ENCODE measurements at places on chromosomes 12 and 14. TPM values are rescaled to one million over a fixed set of nuclear protein-coding genes. Genes with fewer than 3 reads are reported as not detected.
A peak's percentile ranks its signal among the peaks of the same experiment; 100 is the strongest.

DNA sequence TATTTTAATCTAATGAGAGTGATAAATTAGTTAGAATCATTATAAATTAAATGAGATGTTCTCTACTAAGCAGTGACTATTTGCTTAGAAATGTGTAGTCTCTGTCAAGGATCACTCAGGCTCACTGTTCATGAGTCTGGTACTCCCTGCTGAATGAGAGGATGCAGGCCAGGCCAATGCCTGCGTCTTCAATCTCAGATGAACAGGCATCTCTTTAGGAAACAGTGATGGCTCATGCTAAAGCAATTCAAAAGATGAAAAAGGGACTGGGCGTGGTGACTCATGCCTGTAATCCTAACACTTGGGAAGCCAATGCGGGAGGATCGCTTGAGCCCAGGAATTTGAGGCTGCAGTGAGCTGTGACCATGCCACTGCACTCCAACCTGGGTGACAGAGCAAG, 106.8 kb downstream of the ZFC3H1 start:
- DNase-seq = no peak
- no peak overlapping the region for H3K27ac ChIP-seq
- H3K4me1 ChIP-seq = no peaks in the 10 kb centered on the region
- no peaks in the 10 kb centered on the region for H3K27me3 ChIP-seq
- H3K36me3 ChIP-seq = no peaks in the 10 kb centered on the region

DNA sequence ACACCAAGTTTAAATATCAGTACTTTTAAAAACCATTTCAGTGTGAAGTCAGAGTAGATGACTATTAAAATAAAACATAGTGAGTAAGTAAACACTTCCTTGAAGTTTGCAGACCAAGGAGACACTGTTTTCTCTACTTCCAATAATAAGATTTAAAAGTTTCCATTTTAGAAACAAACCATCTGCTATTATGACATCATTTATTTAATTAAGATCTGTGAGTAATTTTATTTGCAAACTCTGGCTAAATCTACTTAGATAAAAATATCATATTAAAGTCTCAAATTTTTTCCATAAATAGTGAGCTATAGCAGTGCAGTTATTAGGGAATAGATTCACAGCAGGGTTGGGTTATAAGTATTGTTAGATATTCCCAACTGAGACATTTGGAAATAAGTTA, 1267.0 kb upstream of the FLRT2 start:
- H3K36me3 ChIP-seq = no peaks in the 10 kb centered on the region
- no peak overlapping the region for H3K4me3 ChIP-seq
- no peak overlapping the region for H3K27ac ChIP-seq
- DNase-seq = no peak

DNA sequence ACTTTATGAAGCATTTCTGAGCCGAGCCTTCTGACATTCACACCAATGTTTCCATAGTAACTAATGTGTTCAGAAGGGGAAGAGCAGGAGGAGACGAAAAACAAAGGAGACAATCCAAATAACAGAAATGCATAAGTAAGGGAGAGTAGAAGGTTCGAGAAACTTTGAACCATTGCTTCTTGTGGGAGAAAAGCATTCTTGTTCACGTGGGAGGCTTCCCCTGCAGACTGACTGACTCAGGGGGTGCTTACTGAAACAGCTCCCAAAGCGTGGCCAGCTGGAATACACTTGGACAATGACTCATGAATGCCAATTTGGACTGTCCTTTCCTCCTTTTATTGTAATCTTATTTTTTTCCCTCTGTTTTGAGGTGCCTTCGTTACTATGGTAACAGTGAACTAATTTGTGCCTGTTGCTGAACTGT, 73.9 kb downstream of the NEDD1 start:
- no peaks in the 10 kb centered on the region for H3K36me3 ChIP-seq
- H3K27me3 ChIP-seq = peaks cover 18% of the 10 kb centered on the region
- H3K27ac ChIP-seq = no peak overlapping the region
- H3K4me1 ChIP-seq = peaks cover 5% of the 10 kb centered on the region
- H3K4me3 ChIP-seq = no peak overlapping the region
- no peak for DNase-seq

- peaks cover 37% of the 10 kb centered on the region for H3K27me3 ChIP-seq
- H3K4me1 ChIP-seq = peaks cover 38% of the 10 kb centered on the region
- H3K36me3 ChIP-seq = no peaks in the 10 kb centered on the region
- H3K4me3 ChIP-seq = no peak overlapping the region
- no peak for DNase-seq
- peak overlapping the region; percentile 88 for H3K27ac ChIP-seq
Measured at GRCh38 chr14:100156776-100157175, 2.7 kb downstream of the DEGS2 start.

DNA sequence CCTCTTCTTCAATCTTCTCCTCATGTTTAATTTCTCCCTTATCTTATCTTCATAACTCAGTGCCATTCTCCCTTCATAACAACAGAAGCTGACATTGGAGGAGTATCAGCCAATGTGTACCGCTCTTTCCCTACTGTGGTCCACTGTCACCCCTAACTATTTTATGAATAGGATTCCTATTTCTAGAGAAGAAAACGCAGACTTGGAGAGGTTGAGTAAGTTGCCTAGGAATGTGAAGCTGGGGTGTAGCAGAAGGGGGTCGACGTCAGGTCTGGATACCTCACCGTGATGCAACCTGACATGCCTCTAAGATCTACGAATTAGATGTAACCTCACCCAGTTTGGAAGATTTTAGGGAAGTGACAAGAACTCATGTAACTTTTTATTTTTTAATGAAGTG, 17.1 kb downstream of the LMO3 start:
- no peaks in the 10 kb centered on the region for H3K36me3 ChIP-seq
- DNase-seq = no peak
- H3K27ac ChIP-seq = peak overlapping the region; percentile 17
- no peak overlapping the region for H3K4me3 ChIP-seq

DNA sequence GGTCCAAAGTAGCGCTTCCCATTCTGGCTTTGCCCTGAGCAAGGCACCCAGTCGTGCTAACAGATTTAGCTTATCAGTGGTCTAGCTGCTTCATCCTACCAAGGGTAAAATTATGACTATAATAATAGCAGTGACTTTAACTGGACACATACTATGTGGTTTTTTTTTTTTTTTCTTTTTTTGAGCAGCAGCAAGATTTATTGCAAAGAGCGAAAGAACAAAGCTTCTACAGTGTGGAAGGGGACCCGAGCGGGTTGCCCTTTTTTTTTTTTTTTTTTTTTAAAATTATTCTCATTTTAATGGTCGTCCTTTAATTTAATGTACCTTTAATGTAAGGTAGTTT, 505 bp downstream of the HELB start:
- H3K27me3 ChIP-seq = no peaks in the 10 kb centered on the region
- peak overlapping the region; percentile 73 for H3K4me3 ChIP-seq
- H3K36me3 ChIP-seq = no peaks in the 10 kb centered on the region
- H3K27ac ChIP-seq = peak overlapping the region; percentile 94
- DNase-seq = no peak

GRCh38 chr14:55451398-55451797, 11.0 kb upstream of the TBPL2 start:
- H3K36me3 ChIP-seq = no peaks in the 10 kb centered on the region
- H3K27ac ChIP-seq = peak overlapping the region; percentile 44
- H3K27me3 ChIP-seq = no peaks in the 10 kb centered on the region
- no peak overlapping the region for H3K4me3 ChIP-seq

DNA sequence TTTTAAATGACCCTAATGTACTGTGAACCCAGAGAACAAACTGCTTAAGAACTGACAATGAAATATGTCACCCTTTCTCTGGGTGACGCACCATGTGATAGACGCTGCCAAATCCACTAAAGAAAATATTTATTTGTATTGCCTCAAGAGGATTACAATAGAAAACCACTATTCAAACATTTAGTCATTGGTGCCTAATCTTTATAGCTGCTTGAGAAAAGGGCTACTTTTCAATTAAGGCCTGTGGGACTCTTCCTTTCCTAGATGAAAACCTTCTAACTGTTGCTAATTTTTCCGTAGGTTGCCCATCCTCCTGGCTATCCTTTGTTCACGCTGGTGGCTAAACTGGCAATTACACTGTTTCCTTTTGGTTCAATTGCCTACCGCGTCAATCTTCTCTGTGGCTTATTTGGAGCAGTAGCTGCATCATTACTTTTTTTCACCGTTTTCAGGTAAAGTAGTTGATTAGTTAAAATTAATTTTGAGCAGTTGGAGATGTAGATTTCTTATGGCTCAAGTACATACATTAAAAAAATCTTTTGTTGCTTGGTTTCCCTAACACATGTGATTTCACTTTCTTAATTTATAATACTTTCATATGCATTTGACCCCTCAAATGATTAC, 6.0 kb downstream of the TMEM260 start:
- peaks cover 20% of the 10 kb centered on the region for H3K36me3 ChIP-seq
- no peak overlapping the region for H3K4me3 ChIP-seq
- H3K27me3 ChIP-seq = no peaks in the 10 kb centered on the region
- DNase-seq = no peak

- DNase-seq = no peak
- H3K27ac ChIP-seq = no peak overlapping the region
- H3K36me3 ChIP-seq = no peaks in the 10 kb centered on the region
Measured at GRCh38 chr14:55711175-55711811, 131.3 kb downstream of the KTN1 start.

DNA sequence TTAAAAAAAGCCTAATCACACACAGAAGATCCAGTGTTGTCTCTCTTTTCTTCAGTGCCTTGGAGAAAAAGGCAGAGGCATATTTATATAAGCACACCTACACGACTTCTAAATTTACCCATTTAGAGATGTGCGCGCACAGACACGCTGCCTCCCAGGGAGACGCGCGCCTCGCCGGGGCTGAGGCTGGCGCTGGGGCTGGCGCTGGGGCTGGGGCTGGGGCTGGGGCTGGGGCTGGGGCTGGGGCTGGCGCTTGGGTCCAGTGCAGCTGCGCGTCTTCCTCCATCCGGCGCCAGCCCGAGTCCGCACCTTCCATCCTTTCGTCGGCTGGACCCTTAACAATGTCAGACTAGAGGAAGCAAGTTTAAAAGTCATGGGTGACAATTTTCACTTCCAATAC, 118.4 kb upstream of the ARID2 start:
- no peaks in the 10 kb centered on the region for H3K27me3 ChIP-seq
- DNase-seq = no peak
- no peaks in the 10 kb centered on the region for H3K4me1 ChIP-seq
- H3K4me3 ChIP-seq = no peak overlapping the region

DNA sequence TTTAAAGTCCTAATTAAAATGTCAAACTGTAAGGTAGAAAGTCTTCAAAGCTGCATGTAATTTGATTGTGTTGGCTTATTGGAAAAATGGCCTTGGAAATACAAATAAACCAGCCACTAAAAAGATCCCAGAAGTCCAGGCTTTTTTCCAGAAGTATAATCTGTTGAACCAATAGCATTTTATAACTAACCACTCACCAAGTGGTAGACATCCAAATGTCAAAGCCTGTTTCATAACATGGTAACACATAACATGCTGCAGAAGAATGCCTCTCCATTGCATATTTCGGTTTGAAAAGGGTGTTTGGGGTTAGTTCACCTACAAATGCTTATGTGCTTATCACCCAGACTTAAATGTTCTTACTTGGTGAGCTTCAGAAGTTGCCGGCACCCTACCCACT, 183.7 kb upstream of the DIO2 start:
- no peaks in the 10 kb centered on the region for H3K4me1 ChIP-seq
- H3K27ac ChIP-seq = no peak overlapping the region
- H3K27me3 ChIP-seq = no peaks in the 10 kb centered on the region
- DNase-seq = no peak
- H3K36me3 ChIP-seq = no peaks in the 10 kb centered on the region
- H3K4me3 ChIP-seq = no peak overlapping the region

DNA sequence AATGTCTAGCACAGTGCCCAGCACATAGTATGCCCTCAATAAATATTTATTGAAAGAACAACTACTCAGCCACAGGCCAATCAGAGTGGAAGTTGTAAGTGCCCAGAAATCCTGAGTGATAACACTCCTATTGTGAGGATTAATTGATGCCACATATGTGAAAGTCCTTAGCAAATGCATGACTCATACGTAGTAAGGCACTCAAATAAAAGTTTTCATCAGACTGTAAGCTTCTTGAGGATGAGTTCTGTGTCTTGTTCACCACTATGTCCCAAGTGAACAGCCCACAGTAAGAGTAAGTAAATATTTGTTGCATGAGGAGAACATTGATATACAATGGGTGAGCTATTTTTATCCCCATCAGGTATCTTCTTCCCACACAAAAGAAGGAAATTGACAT, 24.7 kb upstream of the ANO6 start:
- no peak overlapping the region for H3K4me3 ChIP-seq
- H3K27me3 ChIP-seq = no peaks in the 10 kb centered on the region
- H3K36me3 ChIP-seq = no peaks in the 10 kb centered on the region
- no peaks in the 10 kb centered on the region for H3K4me1 ChIP-seq
- no peak overlapping the region for H3K27ac ChIP-seq

GRCh38 chr12:6158749-6159148, 34.3 kb upstream of the VWF start:
- no peak for DNase-seq
- no peaks in the 10 kb centered on the region for H3K36me3 ChIP-seq
- no peaks in the 10 kb centered on the region for H3K27me3 ChIP-seq
- H3K27ac ChIP-seq = no peak overlapping the region
- H3K4me3 ChIP-seq = no peak overlapping the region

DNA sequence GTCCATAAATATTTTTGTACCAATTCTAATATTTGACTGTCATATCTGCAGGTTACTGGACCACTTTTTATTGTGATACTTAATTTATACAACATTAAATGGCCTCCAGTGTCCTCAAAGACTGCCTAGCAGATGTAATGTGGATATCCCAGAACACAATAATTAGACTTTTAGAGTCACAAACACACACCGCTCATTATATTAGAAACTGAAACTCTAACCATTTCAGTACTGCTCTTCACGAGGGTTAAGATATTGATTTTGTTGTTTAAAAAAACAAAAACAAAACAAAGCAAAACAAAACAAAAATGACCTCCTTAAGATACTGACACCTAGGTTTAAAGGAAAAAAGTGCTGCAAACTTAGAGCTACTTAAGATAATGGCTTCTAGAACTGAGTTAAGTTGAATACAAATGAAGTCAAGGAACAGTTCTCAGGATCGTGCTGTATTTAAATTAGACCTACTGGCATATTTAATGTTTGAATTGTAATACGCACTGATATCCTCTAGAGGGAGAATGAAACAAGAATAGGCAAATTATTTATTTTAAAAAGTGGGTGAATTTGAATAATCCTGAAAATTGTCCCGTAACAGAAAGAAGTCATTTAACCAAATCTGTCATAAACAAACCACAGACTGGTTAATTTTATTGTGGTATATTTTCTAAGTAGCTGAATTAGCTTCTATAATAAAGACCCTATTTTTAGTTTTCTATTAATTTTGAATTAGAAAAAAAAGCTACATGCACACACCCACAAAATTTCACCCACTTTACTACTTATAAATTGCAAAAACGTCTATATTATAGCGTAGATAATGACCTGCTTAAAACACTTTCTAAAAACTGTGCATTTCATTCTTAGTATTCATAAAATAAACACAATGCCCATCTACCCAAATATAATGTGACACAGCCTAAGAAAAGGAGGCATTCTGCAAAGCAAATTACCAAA, 395.2 kb upstream of the DCN start:
- H3K4me1 ChIP-seq = no peaks in the 10 kb centered on the region
- no peak for DNase-seq
- H3K27me3 ChIP-seq = no peaks in the 10 kb centered on the region
- no peaks in the 10 kb centered on the region for H3K36me3 ChIP-seq
- H3K27ac ChIP-seq = no peak overlapping the region

- no peak overlapping the region for H3K4me3 ChIP-seq
- H3K4me1 ChIP-seq = peaks cover 3% of the 10 kb centered on the region
- peak overlapping the region; percentile 85 for H3K27ac ChIP-seq
- H3K27me3 ChIP-seq = no peaks in the 10 kb centered on the region
- H3K36me3 ChIP-seq = no peaks in the 10 kb centered on the region
Measured at GRCh38 chr14:31229638-31230572, 22.3 kb upstream of the HECTD1 start.

Gene FGD6
- 37.0 TPM for total RNA-seq

Gene JKAMP
- 54.8 TPM for total RNA-seq

Gene OTOGL
- 0.60 TPM for total RNA-seq

Gene SLC10A1
- not detected for total RNA-seq

Gene CS
- total RNA-seq = 199 TPM
